ENCODE measurements at places on chromosomes 12 and 14.

GRCh38 chr14:93956514-93957332 is 19.6 kb downstream of the ASB2 start:
- DNase-seq: no peak

DNA sequence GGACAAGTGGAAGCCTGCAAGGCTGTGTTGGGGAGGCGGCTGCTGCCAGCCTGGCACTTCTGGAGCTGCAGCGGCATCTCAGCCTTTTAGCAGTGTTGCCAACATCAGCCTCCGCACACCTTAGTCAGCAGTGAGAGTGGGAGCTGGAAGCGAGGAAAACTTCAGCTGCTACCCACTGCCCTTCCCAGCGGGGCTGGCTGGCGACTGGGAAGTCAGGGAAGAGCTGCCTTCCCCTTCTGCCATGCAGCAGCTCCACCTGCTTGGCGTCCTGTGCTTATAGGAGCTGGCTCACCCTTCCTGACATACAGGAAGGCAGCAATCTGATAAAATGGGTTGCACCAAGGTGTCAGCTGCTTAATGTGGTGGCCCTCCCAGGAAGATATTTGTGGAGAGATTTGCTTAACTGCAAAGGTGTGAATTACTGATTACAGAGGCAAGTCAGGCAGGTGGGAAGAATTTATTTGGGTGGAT is 15.4 kb upstream of the PLEKHG3 start:
- DNase-seq: no peak

DNA sequence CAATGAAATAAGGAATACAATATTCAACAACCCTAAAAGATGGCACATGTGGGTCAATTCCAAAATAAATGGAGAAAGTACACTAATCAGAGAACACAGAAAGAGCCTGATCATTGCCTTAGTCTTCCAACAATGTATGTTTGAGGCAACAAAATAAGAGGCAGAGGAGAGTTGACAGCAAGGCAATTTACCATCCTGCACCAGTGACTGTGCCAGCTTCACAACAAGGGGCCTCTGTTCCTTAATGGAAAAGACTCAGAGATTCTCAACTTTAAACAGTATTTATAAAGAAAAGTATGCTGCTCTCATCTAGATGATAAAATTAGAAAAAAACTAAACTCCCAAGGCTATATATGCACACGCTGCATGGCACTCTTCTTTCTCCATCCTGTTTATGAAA is 25.9 kb downstream of the EPS8 start:
- no peak for DNase-seq

DNA sequence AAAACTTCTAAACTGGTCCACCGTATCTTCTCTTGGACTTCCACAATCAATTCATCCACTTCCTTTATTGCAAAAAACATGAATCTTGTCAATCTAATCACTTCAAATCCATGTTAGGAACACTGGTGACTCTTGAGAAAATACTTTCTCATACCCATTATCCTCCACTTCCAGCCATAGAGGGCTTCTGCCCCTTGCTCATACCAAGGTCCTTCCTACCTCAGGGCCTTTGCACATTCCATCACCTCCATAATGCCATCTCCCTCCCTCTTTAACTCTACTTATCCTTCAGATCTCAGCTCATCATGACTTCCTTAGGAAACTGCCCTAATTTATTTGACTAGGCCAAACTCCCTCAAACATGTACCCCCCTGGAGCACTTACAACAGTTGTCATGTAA is 16.6 kb downstream of the STXBP6 start:
- no peak for DNase-seq

DNA sequence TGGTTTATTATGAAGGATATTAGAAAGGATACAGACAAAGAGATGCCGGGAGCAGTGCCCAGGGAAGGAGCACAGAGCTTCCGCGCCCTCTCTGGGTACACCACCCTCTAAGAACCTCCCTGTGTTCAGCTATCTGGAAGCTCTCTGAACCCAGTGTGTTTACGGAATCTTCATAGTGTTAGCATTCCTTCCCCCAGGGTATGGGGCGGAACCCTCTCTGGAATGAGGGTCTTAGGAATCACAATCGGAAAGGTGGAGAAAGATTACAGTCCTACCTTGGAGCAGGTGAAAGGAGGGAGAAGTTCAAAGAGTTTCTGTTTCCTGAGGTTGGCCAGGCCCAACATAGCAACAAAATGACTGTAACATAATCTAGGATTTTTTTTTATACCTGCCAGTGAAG is 6.8 kb upstream of the NUDT4 start:
- no peak for DNase-seq

- no peak for DNase-seq
Measured at GRCh38 chr12:30785630-30786029, 30.9 kb upstream of the CAPRIN2 start.

Measured in hypothalamus (tissue), 51 donors.